Motor neuron (in vitro differentiated cells): ENCODE measurements at places on chromosomes 7 and 10. TPM values are rescaled to one million over a fixed set of nuclear protein-coding genes. Genes with fewer than 3 reads are reported as not detected.

Gene SFTPA1
- total RNA-seq, result 1.4 TPM in 1 of 2 replicates, not detected in the other

GRCh38 chr10:23439452-23439960, 631 bp downstream of the OTUD1 start:
- peak; percentile 5 for ATAC-seq

DNA sequence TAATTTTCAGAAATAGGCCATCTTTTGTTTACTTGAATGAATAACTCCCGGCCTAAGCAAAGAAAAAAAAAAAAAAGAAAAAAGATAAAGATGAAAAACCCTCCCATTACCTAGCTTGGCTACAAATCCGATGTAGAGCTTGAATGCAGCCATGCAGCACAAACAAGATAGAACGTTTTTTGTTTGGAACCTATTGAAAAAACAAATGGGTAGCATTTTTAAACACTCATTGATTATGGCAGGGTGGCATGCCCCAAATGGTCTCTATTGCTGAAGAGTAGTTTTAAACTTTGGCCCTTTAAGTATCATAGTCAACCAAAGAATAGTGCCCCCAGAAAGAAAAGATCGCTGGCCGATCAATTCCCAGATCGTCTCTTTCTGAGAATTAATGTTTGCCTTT, 84.4 kb downstream of the VTI1A start:
- ATAC-seq, result no peak

Gene PRR15
- 0.41 and 0.55 TPM in 2 replicates for total RNA-seq

- ATAC-seq, result no peak
Measured at GRCh38 chr7:85177316-85177715, 9.5 kb downstream of the SEMA3D start.

- ATAC-seq, result no peak
Measured at GRCh38 chr7:30169579-30169978, 34.8 kb downstream of the MTURN start.

Gene MORN4
- total RNA-seq, result 6.9 and 7.7 TPM in 2 replicates

GRCh38 chr10:133484818-133485217, 31.1 kb downstream of the SCART1 start:
- ATAC-seq, result no peak

DNA sequence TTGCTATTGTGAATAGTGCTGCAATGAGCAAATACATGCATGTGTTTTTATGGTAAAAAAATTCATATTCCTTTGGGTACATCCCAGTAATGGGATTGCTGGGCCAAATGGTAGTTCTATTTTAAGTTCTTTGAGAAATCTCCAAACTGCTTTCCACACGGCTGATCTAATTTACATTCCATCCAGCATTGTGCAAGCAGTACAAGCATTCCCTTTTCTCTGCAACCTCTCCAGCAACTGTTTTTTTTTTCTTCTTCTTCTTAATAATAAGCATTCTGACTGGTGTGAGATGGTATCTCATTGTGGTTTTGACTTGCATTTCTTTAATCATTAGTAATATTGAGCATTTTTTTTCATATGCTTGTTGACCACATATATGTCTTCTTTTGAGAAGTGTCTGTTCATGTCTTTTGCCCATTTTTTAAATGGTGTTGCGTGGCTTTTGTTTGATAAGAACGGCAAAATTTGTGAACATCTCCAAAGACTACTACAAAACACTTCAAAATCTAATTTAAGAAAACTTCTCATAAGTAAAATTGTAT, 136.1 kb upstream of the MYO3A start:
- no peak for ATAC-seq

- ATAC-seq, result no peak
Measured at GRCh38 chr10:4770801-4771553, 55.0 kb upstream of the AKR1E2 start.

DNA sequence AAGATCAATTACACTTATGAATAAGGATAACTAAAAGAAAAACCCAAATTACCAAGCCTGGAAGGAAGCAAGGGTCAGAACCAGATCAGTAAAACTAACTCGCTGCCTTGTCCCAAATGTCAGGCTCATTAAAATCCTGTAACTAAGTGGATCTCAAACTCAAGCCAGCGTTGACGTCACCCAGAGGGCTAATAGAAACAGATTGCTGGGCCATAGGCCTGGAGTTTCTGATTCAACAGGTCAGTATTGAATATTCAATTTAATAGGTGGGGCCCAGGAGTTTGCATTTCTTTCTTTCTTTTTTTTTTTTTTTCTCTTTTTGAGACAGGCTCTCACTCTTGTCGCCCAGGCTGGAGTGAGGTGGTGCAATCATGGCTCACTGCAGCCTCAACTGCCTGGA, 397.0 kb downstream of the CALN1 start:
- no peak for ATAC-seq

- no peak for ATAC-seq
Measured at GRCh38 chr10:81724431-81724830, 150.6 kb upstream of the NRG3 start.

Gene SCART1
- total RNA-seq, result 1.1 and 1.3 TPM in 2 replicates

DNA sequence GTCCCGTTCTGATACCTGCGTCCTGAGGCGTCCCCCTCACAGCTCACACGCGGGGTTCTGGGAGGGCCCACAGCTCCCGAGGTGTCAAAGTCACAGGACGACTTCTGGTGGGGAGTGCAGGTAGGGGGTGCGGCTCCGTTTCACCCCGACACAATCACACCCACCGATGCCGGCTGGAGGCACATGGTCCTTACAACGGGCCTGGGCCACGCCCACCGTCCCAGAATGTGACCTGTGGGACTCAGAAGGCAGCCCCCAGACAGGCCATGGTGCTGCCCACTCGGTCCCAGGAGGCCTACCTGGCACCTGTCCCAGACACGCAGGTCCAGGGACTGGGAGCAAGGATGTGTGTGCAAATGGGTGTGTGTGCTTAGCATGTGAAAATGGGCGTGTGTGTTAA, 86.0 kb downstream of the UNCX start:
- no peak for ATAC-seq

Gene NAT16
- 0.48 and 0.61 TPM in 2 replicates for total RNA-seq

Gene GPR146
- 1.00 and 2.9 TPM in 2 replicates for total RNA-seq

DNA sequence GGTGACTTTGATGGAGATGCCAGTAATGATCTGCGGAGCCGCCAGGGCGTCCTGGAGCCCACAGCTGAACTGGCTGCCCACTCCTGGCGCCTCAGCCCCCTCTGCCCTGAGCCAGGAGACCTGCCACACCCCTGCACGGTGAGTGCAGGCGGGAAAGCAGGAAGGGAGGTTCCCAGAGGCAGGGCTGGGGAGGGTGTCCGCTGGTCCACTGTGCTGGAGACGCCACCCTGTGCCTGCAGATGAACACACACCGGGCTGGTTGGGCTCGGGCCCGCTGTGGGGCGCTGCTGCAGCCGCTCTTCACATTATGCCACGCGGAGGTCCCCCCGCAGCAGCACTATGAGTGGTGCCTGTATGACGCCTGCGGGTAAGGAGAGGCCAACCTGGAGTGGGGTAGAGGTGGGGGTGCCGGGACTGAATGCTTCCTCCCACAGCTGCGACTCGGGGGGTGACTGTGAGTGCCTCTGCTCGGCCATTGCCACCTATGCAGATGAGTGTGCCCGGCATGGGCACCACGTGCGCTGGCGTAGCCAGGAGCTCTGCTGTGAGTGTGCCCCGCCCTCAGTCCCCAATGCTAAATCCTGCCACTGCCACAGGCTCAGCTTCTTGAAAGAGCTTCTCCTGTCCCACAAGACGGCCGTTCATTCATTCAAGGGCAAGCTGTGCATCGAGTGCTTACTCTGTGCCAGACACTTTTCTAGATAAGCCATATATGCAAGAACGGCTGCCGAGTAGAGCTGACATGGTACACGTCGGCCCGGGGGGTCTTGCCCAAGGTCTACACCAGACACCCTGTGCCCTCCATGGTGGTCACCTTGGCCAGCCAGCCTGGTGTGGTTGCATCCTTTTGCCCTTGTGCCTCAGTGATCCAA, 14.3 kb upstream of the ZNF467 start:
- peak; percentile 80 for ATAC-seq

Gene EIF3B
- 146 TPM in 2 replicates for total RNA-seq

Gene UPK3BL1
- total RNA-seq, result 32.0 and 36.9 TPM in 2 replicates

DNA sequence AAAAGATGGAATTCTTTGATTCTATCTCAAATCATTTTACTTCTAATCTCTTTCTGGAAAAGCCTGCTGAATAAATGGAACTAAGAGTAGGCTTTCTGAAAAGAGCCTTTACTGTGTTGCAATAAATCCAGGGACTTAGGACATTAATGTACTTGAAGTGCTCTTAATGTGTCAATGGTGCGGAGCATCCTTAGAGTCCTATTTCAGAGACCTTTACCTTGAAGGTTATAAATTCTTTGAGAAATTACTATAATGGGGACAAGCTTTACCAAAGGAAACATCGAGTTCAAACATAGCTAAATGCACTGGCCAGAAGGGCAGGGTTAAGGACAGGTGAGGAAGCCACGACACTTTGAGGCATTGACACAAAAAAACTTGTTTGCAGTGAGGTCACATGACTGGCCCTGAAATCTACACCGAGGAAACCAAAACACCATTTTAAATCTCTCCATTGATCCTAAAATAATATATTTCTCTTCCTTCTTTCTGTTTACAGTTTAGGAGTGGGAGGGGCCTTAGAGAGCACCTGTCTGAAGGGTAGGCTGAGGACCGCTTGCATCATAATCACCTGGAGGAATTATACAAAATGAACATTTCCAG, 48.1 kb upstream of the EXOC6 start:
- no peak for ATAC-seq

DNA sequence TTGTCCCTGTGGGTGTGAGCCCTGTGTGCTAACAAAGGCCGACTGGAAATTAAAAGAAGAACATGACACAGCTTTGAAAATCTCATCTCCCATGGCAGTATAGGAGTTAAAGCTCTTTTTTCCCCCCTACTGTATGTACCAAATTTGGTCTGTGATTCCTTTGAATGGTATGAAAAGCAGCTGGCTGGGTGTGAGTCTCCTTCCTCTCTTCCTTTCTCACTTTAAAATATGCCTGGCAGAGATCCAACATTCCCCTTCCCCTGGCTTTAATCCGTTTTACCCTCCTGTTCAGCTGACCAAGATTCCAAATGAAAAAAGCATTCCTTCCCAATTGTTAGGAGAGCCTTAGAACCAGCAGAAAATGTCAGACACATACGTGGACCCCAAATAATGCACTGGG, 225.0 kb upstream of the CELF2 start:
- peak; percentile 69 for ATAC-seq

Gene PPP1R9A
- 13.3 and 13.5 TPM in 2 replicates for total RNA-seq

DNA sequence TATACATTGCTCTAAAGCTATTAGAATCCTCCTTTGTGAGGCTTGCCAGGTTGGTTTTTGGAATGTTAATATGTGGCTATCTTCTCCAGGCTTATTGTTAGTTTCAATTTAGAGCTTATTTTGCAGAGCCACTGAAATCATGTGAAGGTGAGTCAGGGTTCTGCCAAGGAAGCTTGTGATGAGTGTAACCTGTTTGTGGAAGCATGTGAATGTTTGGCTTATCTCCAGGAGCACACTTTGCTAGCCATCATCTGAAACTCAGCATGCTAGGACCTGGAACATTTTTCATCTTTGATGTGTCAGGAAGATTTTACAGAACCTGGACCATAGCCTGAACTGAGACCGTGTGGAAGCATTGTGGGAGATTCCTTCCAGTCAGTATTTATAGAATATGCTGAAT, 197.3 kb downstream of the PPP1R9A start:
- no peak for ATAC-seq

GRCh38 chr7:91866599-91867148, 13.8 kb downstream of the MTERF1 start:
- ATAC-seq, result no peak

Gene ACHE
- total RNA-seq, result 45.5 and 64.5 TPM in 2 replicates

- ATAC-seq, result no peak
Measured at GRCh38 chr7:105916603-105917002, 40.2 kb upstream of the ATXN7L1 start.
